ENCODE measurements at places on chromosomes 3 and 15.

GRCh38 chr3:69403454-69403853 is 17.6 kb upstream of the FRMD4B start:
- no peak for DNase-seq

DNA sequence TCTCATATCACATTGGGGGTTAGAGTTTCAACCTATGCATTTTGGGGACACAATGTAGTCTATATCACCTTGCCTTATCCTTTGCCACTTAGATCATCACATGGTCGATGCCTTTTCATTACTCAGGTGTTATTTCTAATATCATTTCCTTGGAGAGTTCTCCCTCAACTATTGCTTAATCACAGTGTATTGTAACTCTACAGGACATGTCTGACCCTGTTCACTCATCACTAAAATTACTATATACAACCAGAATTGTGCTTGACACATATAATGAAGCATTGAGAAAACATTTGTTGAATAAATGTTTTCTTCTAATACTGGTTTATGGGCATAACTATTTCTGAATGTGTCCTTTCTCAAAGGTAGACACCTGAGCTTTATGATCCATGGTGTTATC is 207.4 kb downstream of the EPHA6 start:
- DNase-seq, result no peak

- DNase-seq, result no peak
Observed at GRCh38 chr15:31974855-31975829, 55.2 kb upstream of the CHRNA7 start.

DNA sequence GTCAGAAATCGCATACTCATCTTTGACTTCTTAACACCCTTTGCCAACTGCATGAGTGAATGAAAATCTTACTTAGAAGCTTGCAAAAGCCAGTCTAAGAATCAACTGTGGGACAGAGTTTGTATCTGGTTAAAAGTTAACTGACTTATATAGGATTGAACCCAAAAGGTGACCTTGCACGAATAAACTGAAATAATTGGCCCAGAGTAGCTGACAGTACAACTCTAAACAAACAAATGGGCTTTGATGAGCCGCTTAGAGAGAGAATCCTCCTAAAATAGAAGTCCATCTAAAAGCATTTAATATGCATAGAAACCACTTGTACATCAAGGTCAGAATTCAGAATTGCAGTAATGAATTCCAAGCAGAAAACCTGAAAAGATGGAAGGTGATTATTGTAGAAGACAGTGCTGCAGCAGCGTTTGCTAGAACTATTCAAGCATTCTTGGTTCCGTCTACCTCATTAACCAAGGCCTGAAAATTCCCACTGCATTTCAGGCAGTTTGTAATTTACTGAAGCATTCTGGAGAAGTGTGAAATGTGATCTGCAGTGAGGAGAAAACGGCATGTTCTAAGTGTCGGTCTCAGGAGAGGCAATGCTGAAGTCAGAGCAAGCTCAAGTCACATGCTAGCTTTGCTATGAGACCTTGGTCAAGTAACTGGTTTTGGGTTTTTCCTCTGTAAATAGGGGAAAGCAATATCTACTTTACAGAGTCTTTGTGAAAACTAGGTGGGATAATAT is 103.7 kb downstream of the CADPS start:
- DNase-seq, result no peak

GRCh38 chr3:42061713-42062380 is 29.3 kb upstream of the TRAK1 start:
- DNase-seq, result no peak
